HuH-7.5 (cell line): ENCODE measurements at places on chromosomes 1 and 21.

DNA sequence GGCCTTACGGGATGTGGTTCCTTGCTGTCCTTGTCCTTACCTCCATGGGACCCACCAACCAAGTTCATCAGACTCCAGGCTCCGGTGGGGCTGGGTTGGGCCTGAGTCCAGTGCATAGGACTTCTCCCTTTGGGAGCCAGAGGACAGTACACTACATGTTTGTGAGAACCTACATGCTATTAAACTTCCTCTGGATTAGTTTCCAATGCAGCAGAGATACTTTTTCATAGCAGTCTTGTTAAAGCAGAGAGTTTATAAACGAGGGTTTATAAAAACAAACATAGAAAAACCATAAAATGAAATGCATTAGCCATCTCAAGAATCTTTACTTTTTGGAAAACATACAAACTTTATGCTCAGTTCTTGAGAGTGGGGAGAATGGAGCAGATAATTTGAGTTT is 33.4 kb downstream of the INKA2 start:
- DNase-seq = no peak

DNA sequence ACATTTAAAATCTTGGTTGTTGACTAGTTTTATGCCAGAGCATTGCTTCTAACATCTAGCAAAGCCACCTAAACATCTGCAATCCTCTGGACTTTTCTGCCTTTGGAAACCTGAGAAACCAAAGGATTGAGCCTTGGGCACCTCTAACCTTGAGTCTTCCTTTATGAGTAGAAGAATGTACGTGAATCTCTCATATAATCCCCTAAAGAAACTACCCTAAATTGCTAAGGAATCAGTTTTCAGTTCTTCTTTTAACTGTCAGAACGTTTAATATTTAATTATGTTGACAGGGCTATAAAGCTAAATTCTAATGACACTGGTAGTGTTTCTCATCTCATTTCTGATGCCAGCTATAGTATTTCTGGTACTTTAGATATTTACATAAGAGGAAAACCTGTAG is 997.3 kb downstream of the AMY1C start:
- no peak for DNase-seq

GRCh38 chr1:240687820-240688219 is 75.9 kb upstream of the GREM2 start:
- DNase-seq = no peak

- DNase-seq = peak; percentile 46
Observed at GRCh38 chr1:202967684-202968281, 726 bp upstream of the CYB5R1 start.

GRCh38 chr1:40898431-40898901 is 36.3 kb upstream of the CITED4 start:
- no peak for DNase-seq

- no peak for DNase-seq
Observed at GRCh38 chr1:110425612-110426152, 18.2 kb upstream of the LAMTOR5 start.

DNA sequence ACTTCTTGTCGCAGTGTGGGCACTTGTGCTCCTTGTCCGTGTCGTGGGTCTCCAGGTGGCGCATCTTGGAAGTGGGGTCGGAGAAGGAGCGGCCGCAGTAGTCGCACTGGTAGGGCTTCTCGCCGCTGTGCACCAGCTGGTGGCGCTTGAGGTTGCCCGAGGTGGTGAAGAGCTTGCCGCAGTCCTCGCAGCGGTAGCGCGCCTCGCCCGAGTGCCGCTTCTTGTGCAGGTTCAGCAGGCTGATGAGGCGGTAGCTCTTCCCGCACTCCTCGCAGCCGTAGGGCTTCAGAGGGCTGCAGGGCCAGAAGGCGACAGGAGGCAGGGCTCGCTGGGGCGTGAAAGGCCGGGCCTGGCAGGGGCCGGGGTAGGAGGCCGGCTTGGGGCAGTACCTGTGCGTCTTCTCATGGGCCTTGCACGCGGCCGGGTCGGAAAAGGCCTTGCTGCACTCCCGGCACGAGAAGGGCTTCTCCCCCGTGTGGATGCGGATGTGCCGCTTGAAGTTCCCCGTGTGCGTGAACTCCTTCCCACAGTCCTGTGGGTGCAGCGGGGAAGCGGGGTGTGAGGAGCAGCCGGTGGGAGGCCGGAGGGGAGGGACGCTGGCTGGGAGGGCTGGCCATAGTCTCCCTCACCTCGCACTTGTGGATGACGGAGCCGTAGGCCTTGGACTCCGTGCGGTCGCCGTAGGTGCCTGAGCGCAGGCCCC is 31.4 kb downstream of the ZBTB17 start:
- DNase-seq = no peak

DNA sequence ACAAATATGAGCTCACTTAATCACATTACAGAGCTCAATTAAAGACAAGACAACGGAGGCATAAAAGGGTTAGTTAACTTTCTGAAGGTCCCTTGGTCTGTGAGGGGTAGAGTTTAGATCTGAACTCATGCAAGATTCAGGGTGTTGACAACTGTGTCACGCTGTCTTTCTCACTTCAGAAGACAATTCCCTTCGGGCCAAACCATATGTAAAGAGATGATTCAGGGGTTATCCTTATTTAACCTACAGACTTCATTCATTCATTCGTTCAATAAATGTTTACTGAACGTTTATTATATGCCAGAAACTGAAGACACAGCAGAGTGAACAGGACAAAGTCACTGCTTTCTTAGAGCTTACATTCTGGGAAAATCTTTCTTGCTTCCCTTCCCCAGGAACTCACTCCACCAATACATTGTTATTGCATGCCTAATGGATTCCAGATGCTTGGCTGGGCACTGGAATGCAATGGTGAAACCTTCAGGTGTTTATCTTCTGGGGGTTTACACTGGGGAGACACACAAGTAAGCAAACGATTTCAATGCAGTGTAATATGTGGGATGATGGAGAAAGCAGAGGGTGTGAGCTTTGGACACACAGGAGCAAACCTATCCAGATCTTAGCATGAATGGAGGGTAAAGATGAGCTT is 6.4 kb downstream of the XCL1 start:
- DNase-seq = no peak

DNA sequence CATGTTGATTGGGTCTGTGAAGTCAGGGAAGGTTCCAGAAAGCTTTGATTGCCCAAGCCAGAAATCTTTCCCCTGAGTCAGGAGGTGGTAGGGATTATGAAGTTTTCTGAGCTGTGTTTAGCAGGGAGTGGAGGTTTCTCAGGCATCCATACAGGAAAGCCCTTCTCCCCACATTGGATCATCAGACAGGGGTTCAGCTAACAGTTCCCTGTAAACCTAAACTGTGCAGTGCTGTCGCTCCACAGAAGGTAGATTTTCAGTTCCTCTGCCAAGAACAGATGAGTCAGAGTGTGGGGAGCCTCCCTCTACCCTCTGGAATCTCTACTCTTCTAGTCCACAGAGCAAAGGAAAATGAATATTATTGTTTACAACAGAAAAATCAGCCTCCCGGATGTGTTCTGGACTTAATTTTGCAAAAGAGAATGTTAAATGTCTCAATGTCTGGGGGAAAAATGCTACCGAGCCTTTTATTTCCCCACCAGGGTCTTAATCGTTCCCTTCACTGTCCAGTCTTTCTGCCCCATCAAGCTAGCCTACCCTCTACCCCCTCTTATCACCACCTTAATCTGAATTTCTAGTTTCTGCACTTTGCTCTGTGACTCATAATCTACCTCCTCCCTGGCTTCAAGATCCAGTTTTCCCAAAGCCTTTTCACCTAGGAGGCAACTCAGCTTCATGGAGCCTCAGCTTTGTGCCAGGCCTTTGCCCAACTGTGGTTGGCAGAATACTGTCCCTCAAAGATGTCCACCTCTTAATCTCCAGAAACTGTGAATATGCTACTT is 355.6 kb downstream of the PRDM2 start:
- DNase-seq = no peak

DNA sequence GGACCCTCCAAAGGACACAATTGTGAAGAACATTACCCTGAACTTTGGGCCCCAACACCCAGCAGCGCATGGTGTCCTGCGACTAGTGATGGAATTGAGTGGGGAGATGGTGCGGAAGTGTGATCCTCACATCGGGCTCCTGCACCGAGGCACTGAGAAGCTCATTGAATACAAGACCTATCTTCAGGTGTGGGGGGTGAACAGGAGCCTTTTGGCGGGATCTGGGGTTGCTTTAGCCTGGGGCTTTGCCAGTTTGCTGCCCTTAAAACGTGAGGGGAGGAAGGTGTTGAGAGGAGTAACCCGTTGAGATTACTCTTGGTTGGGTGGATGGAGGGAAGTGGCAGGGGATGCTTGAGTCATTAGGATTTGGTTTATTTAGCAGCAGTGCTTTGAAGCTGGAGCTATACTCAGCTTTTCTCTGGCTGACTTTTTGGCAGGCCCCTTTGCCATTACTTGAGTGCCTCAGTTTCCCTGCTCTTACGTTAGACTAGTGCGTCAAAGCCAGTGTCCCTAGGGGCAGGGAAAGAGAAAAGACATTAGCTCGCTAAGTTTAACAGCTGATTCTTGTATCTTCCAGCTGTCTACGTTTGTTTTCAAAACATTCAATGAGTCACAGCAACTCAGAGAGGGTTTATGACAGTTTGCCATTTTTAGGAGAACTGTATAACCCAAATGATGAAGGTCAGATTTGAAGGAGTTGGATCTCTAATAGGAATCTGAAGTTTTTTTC is 4.4 kb downstream of the NDUFS2 start:
- no peak for DNase-seq

GRCh38 chr1:7009741-7010525 is 224.7 kb downstream of the CAMTA1 start:
- DNase-seq = no peak

DNA sequence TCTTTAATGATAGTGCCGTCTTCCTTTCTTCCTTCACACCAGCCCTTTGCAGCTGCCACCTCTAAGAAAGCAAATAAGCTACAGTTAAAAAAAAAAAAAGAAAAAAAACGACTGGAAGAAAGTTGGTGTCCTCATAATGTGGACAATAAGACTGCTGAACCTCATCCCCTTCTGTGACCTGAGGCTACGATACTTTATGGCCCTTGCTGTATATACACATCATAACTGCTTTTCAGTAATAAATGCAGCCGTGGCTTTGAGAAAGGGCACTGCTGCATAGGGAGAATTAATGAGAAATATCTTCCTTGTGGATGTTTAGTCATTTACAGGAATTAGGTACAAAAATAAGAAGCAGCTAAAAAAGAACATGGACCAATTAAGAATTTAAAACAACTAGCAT is 333.8 kb upstream of the ADGRL2 start:
- no peak for DNase-seq

- DNase-seq = no peak
Observed at GRCh38 chr1:182032251-182032650, 29.3 kb downstream of the ZNF648 start.

DNA sequence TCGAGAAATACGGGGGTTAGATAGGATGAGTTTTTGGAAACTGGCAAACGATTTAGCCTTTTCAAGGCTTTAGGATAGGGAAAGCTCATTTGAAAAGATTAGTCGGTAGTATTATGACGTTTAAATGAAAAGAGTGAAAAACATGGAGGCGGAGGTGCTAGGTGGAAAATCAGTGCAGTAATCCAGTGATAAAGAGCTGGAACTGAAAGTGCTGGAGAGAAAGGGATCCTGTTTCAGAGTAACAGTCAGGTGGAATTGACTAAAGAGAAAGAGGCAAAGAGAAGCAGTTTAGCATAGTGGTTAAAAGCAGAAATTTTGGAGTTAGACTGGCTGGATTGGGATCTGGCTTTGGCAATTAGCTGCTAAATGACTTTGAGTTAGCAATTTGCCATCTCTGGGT is 945 bp downstream of the WDR3 start:
- DNase-seq = no peak

GRCh38 chr1:54814126-54814498 is 13.0 kb upstream of the TTC22 start:
- no peak for DNase-seq

GRCh38 chr1:62082456-62083363 is 111.9 kb upstream of the L1TD1 start:
- peak; percentile 32 for DNase-seq

DNA sequence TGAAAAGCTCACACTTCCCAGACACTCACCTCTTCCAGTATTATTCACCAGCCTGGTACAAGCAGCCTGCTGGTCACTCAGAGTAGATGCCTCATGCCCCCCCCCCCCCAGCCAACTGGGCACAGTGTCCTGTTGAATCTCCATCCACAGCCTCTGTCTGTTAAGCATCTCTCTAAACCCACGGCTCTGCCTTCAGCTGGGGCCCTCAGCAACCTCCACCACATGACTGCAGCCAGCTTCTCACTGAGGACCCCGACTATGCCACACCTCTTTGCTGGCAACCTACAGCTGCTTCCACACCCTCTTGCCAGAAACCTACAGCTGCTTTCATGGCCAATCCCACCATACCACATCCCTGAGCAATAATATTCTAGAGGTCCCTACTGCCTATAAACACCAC is 113.1 kb downstream of the RHOU start:
- no peak for DNase-seq

DNA sequence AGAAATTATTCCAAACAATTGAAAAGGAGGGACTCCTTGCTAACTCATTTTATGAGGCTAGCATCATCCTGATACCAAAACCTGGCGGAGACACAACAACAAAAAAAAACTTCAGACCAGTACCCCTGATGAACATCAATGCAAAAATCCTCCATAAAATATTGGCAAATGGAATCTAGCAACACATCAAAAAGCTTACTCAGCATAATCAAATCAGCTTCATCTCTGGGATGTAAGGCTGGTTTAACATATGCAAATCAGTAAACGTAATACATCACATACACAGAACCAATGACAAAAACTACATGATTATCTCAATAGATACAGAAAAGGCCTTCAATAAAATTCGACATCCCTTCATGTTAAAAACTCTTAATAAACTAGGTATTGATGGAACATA is 440.1 kb downstream of the NUF2 start:
- no peak for DNase-seq
